ENCODE measurements at places on chromosomes 1 and 21. TPM values are rescaled to one million over a fixed set of nuclear protein-coding genes. Genes with fewer than 3 reads are reported as not detected.

DNA sequence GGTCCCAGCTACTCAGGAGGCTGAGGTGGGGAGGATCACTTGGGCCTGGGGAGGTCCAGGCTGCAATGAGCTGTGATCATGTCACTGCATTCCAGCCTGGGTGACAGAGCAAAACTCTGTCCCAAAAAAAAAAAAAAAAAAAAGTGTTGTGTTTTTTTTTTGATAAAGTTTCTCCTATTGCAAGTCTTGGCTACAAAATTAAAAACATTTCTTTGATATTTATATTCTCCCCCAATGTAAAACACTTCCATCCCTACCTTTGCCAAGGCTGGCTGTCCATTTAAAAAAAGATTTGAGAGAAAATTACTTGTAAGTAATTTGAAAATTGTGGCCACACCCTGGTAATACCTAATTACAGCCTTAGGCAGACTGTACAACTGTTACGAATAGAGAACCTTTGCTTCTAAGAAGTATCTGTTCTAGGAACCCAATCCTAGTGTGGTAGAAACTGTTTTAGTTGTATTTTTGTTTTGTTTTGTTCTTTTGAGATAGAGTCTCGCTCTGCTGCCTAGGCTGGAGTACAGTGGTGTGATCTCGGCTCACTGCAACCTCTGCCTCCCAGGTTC is 11.2 kb downstream of the ZNF436 start:
- DNase-seq, result no peak

DNA sequence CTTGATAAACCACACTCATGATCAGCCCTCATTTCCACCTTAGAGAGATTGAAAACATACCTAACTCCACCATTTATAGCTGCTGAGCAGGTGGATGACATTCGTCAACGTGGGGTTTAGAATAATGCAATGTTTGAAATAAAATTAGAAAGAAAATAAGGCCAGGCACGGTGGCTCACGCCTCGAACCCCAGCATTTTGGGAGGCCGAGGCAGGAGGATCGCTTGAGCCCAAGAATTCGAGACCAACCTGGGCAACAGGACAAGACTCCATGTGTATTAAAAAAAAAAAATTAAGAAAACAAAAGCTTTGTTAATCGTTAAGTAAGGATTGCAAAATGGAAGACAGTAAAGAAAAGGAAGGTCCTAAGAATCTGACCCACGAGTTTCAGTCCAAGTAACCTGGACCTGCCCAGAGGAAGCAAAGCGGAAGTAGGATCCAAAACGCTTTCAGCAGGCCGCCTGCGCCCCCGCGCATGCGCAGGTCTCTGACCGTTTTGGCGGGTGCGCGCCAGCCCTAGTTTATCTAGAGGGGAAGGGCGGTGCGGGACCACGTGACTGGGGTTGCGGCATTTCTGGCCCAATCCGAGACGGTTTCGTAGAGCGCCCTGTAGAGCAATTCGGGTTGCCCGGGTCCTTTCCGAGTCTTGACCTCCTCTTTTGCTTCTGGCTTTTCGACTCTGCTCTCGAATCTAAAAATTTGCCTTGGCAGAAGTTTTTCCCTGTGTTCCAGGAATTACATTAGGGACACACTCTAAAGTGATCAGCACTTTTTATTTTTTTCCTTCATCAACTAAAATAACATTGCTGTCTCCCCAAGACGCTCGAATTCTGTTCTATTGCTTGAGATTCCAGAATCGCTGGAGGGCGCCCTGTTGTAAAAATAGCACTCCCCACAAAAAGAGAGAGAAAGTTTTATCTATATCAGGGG is 22.5 kb downstream of the ANP32E start:
- peak; percentile 95 for DNase-seq

- peak; percentile 4 for DNase-seq
Observed at GRCh38 chr1:119253366-119253765, 112.9 kb upstream of the WARS2 start.

DNA sequence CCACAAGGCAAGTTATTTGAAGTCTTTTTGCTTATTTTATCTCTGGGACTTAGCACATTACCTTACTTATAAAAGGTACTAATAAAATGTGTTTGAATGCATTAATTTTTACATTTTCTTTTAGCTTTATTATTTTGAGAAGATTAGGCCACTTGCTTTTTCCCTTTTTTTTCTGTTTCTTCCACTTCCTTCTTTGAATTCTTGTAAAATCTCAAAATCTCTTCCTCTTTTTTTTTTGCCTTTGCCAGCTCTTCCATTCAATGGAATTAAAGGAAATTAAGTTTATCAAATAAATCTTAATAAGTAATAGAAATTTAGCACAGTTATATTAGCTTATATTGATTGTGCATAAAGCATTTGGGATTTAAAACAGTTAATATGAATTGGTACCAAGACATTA is 260.9 kb downstream of the SRGAP2C start:
- DNase-seq, result no peak

- peak; percentile 65 for DNase-seq
Observed at GRCh38 chr1:17732475-17732874, 22.7 kb upstream of the ACTL8 start.

DNA sequence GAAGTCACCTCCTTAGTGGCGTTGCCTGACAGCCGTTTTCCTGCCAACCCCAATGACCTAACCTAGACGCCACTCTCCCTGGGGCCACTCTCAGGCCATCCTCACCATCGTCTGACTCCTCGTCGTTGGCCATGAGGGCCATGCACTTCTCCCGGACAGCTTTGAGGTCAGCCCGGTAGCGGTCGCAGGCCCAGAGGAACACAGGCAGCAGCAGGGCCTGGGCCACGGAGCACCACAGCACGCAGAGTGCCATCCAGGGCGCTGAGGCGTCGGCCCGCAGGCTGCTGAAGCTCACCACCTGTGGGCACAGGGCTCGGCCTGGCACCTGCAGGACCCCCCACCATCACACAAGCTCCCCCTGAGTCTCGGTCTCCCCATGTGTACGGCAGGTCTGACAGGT is 7.3 kb downstream of the HES3 start:
- DNase-seq, result no peak

GRCh38 chr1:54037476-54037875 is 15.5 kb downstream of the TMEM59 start:
- no peak for DNase-seq

DNA sequence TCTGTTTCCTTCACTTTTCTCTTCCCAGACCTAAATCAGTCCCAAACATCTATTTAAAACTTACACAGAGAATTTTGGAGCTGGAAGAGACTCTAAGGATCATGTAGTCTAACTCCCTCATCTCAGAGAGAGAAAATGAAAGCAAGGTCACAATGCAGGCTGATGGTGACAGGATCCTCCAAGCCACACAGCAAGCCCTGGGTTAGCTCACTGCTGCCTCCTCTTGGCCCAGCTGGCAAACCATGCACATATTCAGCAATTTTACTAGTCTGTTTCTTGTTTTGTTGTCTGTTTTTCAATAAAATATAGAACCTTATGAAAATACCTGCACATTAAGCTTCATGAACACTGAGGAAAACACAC is 27.7 kb upstream of the LY9 start:
- peak; percentile 64 for DNase-seq

DNA sequence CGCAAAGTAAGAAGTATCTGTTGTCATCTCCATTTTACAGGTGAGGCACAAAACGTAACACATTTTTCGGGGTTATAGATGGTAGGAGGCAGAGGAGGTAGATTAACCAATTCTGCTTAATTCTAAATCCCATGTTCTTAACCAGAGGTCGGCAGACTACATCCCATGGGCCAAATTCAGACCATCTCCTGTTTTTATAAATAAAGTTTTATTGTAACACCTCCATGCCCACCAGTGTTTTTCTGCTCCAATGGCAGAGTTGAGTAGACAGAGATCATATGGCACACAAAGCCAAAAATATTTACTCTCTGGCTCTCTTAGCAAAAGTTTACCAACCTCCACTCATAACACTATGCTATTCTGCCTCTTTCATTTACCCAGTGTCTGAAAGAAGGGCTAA is 30.9 kb downstream of the FHAD1 start:
- DNase-seq, result no peak

DNA sequence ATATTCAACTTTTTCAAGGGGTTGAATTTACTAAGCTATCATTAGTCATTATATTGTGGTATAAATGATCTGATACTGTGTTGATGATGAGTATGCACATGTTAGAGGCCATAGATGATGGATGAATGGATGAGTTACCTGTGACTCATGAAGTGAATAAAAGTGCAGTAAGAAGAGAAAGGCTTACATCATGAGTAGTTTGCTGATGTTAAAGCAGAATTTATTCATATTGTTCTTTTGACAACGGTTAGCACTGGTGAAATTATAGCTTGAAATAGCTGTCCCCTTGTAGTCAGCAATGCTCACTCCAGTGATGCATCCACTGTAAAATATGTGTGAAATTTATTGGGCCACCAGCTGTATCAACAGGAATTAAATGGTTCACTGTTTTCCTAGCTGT is 541.0 kb upstream of the ZRANB2 start:
- DNase-seq, result peak; percentile 32

- DNase-seq, result no peak
Observed at GRCh38 chr1:74222701-74223100, 12.5 kb upstream of the TNNI3K start.

GRCh38 chr1:15633756-15634420 is 16.6 kb downstream of the DDI2 start:
- DNase-seq, result no peak

GRCh38 chr1:46687093-46687659 is 15.5 kb downstream of the TEX38 start:
- DNase-seq, result peak; percentile 81

- DNase-seq, result no peak
Observed at GRCh38 chr1:191206513-191207207, 729.0 kb upstream of the BRINP3 start.

DNA sequence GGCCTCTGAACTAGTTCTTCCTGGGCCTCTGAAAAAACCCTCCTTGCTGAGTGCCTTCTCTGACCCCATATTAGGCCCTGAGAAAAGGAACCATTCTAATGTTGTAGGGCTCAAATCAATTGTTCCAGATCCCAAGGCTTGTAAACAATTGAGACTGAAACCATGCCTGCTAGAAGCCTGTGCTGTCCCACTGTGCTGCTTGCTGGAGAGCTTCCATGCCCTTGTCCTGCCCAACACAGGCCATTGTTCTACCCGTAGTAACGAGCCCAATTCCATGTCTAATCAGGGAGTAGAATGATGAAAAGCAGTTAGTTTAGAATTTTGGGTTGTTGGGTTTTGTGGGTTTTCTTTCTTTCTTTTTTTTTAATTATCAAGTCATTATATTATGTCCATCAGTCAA is 47.4 kb downstream of the ZNF281 start:
- no peak for DNase-seq

GRCh38 chr21:44994047-44994694 is 54.3 kb downstream of the SLX9 start:
- no peak for DNase-seq

DNA sequence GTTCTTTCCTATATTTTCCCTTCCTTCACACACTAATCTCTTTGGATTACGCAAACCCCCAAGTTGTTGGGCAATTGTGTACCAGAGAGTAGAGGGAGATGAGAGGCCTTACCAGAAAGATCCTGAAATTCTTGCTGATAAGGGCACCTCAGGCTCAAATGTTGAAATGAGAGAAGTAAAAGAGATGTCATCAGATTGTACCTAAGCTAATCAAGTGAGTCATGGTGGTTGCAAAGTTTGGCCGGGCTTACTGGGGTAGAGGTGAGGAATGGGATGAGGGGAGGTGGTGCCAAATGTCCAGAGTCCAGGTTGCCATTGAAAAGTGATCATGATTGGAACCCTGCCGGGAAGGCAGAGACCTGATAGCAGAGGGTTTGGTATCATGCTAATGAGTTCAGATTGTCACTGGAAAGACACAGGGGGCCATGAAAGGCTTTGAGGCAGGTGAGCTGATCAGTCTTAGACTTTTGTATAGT is 43.1 kb downstream of the OPTC start:
- peak; percentile 89 for DNase-seq

DNA sequence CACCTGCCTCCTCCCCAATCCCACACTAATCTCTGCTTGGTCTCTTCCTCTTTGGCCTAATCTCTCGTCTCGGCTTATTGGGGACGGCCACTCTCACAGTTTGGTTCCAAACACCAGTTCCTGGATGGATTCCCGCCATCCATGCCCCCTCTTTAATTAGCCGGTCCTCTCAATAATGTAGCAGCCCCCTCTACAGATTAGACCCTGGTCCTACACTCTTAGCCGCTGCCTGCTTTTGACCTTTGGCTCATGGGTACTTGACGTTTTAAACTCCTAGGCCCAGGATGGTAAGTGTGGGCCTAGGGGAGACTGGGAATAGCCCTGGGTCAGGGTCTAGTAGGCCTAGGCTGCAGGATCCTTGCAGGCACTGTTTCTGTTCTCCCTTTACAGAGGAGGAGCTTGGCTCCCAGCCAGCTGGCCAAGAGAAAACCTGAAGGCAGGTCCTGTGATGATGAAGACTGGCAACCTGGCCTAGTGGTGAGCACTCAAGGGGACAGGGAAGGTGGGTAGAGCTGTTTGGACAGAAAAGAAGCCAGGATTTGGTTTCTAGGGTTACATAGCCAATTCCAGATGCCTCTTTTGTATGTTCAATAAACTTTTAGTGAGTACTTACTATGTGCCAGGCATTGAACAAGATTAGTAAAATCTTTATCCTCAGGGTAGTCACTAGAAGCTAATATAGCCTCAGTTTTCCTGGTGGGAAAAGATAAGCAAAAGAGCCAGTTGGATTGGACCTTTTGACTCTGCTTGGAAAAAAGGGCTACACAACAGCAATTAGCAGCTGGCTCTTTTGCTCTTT is 758 bp downstream of the RAD54L start:
- peak; percentile 72 for DNase-seq

DNA sequence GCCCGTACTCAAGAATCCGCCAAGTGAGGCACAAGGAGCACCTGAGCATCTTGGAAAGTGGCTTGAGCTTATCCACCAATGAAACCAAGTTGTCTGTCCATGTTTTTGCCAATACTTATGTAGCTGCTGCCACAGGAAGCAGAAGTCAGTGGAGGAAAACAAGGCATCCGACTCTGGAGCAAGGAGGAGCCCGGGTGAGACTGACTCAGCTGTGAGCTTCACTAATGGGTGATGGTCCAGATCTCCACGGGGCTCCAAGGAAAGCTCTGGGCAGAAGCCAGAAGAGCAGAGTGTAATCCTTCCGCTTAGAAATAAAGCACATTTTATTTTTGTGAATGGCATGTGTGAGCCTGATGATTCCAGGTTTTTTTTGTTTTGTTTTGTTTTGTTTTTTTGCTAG is 12.3 kb upstream of the SSR2 start:
- DNase-seq, result no peak

GRCh38 chr1:22680726-22681125 is 27.7 kb downstream of the C1QB start:
- DNase-seq, result no peak

CELA2B gene
- total RNA-seq, result not detected

SMPDL3B gene
- total RNA-seq, result 0.10 TPM

BCAN gene
- total RNA-seq, result not detected

S100A1 gene
- total RNA-seq, result not detected

OR2T29 gene
- not detected for total RNA-seq

PLA2G2F gene
- not detected for total RNA-seq

GFI1 gene
- 2.0 TPM for total RNA-seq

LORICRIN gene
- not detected for total RNA-seq

HES3 gene
- not detected for total RNA-seq

TRIM46 gene
- total RNA-seq, result 1.1 TPM

CFHR3 gene
- total RNA-seq, result not detected

FCGR3B gene
- not detected for total RNA-seq

Data from M059J (cell line).